Left ventricle myocardium inferior (tissue), 1 donor: ENCODE measurements at places on chromosomes 1 and 21. TPM values are rescaled to one million over a fixed set of nuclear protein-coding genes. Genes with fewer than 3 reads are reported as not detected.

- no peak for DNase-seq
- H3K27ac ChIP-seq = no peak overlapping the region
- H3K4me1 ChIP-seq = no peaks in the 10 kb centered on the region
- peaks cover 28% of the 10 kb centered on the region for H3K27me3 ChIP-seq
- H3K36me3 ChIP-seq = no peaks in the 10 kb centered on the region
Observed at GRCh38 chr1:152901631-152902030, 6.7 kb upstream of the IVL start.

The ATP1A2 gene
- total RNA-seq = 401 TPM

DNA sequence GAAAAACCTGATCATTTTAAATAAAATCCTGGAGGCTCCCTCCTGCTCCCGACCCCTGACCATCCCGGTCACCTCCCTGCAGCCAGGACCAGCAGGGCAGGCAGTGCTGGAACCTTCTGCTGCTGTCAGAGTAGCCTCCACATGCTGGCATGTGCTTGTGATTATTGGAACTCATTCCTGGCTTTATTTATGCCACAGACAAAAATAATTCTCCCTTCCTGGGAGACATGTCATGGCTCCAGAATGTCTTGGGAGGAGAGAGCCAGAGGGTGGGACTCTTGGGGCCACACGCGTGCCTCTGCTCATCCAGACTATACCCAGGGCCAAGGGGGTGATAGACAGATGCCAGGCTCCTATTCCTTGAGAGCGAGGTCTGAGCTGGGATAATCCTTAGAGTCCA is 183.6 kb upstream of the RAB4A start:
- no peaks in the 10 kb centered on the region for H3K36me3 ChIP-seq
- no peak overlapping the region for H3K4me3 ChIP-seq
- DNase-seq = no peak
- H3K27me3 ChIP-seq = no peaks in the 10 kb centered on the region
- H3K27ac ChIP-seq = no peak overlapping the region

The C1QTNF12 gene
- total RNA-seq = 0.55 TPM

The AIM2 gene
- 0.41 TPM for total RNA-seq
